ENCODE measurements at places on chromosomes 4 and X.
A peak's percentile ranks its signal among the peaks of the same experiment; 100 is the strongest.

DNA sequence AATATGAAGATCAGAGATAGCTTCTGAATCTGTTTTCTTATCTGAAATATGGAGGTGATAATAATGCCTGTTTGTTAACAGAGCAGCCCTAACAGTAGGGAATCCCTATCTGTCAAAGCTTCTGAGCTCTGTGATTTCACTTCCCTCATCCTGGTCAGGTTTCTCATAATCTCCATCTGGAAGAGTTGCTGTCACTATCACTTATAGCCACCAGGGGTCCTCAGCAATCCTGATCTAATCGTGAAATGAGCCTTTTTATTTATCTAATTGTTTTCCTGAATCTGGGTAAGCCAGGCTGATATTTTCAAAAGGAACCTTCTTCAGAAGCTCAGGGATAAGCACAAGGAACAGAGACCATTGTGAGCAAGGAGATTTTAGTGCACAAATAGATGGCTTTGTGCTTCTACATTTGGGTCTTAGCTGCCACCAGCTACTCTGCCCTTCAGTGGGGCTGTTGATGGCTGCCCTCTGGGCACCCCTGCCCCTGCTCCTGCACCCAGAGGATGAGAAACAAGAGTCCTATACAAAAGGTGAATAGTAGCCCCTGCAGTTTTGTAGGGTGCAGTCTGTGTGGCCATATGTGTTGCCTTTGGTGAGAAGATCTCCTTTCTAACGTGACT, 196.4 kb upstream of the RADX start:
- DNase-seq: no peak

GRCh38 chr4:113292371-113293042, 243.1 kb downstream of the ANK2 start:
- DNase-seq: no peak

DNA sequence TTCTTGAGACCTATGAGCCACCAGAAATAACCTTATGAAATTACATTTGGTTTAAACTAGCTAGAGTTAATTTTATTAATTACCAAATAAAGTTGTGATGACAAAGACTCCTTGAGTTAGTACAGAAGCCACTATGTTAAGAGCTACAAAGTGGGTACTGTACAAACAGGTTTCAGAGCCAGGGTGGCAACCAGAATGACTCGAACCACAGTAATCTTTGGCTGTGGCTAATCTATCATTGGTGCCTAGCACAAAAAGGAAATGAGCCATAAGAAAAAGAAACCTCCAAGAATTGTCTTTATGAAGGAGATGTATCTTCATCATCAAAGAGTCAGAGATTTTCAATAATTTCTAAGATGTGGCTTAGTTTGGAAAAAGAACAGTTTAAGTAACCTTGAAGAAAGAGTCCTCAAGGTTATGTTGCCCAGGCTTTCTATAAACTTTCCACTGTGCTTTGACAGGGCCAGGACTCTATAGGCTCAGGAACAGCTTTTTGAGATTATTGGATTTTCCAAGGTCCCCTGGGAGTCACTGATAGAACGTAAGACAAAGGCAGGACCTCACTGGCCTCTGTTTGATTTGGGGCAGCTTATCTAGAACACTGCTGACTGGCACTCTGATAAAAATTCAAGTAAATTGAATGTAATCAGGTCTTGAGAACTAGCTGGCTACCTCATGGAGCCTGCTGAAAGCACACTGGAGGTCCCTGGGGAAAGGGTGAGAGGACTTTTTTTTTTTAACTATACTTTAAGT, 777.7 kb downstream of the STIM2 start:
- no peak for DNase-seq

- no peak for DNase-seq
These were observed 35.2 kb downstream of the SLC25A5 start for GRCh38 chrX:119503484-119503861.

DNA sequence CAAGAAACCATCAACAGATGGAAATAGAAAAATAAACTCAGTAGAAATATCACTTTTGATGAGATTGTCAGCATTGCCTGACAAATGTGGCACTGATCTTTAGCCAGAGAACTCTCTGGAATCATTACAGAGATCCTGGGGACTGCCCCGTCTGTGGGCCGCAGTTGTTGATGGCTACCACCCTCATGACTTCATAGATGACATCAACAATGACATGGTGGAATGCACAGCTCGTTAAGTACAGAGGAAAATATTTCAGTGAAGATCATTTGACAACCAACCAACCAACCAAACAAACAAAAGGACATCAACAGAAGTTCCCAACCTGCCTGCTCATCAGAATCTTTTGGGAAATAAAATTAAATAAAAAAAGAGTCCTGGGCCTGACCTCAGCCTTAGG, 132.6 kb downstream of the UCHL1 start:
- no peak for DNase-seq

DNA sequence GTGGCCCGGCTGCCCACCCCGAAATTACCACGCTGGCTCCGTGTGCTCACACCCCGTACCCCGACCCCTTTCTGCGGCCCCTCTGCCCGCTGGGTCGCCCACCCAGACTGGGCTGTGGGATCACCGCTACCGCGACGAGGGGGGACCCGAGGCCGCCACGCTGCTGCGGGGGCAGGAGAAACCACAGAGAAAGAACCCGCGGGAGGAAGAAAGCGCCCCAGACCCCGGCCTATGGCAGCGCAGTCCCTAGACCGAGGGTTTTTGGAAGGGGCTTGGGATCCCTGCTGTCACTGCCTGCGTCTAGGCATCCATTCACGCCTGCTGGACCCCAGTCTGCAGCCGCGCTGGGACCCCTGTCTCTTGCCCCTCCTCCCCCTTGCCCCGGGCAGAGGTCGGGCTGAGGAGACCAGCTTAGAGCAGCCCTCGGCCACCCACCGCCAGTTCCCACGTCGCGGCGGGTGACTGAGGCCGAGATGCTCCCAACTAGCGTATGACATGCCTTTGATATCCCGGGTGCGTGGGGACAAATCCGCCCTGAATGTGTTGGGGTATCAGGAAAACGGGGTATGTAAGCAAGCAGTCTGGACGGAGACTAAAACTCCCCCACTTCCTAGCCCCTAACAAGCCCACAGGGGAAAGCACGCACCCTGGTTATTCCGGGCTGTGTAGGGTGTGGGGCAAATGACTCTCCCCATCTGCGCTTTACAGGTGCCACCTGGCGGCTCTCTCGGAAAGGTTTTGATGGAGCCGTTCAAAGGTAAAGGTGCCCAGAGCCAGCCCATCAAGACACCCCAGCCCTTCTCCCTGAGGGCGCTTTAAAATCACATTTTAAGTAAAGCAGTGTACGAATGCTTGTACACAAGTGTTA, 862 bp upstream of the INPP4B start:
- DNase-seq: peak; percentile 83

- DNase-seq: no peak
These were observed 94.9 kb downstream of the EMCN start for GRCh38 chr4:100422894-100423293.

DNA sequence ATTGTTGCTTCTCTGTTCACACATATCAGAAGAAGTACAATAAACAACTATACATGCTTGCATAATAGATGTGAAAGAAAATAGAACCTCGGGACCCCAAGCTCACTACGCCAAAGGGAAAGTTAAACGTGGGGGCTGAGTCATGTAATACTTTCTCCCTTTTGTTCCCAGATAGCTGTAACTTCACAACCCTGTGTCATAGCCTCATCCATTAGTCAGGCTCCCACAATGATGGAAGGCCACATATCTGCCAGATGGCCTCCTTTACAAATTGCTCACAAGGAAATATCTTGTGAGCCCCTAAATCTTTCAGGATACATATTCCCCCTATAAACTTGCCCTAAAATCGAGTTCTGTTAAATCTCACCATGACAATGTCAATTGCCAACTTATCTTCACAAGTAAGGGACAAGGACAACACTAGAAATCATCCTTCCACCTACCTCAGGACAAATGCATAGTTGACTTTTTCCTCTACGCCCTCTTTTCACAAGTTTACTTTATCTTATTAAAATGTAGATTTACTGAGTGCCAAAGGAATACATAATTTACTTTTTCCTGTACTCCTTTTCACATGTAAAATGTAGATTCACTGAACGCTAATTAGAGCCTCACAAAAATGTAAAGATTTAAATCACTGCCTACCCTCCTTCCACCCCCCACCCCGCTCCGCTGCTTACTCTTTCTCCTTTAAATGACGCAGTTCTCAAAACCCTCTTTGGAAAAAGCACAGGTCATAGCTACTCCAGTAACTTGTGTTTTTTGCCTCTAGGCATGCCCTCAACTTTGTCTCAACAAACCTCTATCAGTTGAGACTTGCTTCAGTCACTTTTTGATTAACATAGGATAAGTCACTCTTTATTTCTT, 477.1 kb downstream of the DTHD1 start:
- DNase-seq: no peak

DNA sequence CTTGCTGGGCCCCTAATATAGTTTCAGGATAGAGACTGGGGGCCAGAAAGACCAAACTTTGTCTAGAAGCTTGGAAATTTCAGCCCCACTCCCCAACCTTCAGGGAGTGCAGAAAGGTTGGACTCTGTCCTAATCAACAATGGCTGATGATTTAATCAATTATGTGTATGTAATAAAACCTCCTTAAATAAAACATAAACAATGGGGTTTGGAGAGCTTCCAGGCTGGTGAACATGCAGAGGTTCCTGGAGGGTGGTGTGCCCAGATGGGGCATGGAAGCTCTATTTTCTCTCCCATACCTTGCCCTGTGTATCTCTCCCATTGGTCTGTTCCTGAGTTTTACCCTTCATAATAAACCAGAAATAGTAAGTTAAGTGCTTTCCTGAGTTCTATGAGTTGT, 174.2 kb downstream of the GC start:
- no peak for DNase-seq

GRCh38 chr4:82268050-82268825, 105.6 kb downstream of the HNRNPD start:
- peak; percentile 43 for DNase-seq

GRCh38 chr4:93829820-93830687, 1.5 kb downstream of the ATOH1 start:
- no peak for DNase-seq

- no peak for DNase-seq
These were observed 128.5 kb upstream of the TSPAN5 start for GRCh38 chr4:98786866-98787265.

DNA sequence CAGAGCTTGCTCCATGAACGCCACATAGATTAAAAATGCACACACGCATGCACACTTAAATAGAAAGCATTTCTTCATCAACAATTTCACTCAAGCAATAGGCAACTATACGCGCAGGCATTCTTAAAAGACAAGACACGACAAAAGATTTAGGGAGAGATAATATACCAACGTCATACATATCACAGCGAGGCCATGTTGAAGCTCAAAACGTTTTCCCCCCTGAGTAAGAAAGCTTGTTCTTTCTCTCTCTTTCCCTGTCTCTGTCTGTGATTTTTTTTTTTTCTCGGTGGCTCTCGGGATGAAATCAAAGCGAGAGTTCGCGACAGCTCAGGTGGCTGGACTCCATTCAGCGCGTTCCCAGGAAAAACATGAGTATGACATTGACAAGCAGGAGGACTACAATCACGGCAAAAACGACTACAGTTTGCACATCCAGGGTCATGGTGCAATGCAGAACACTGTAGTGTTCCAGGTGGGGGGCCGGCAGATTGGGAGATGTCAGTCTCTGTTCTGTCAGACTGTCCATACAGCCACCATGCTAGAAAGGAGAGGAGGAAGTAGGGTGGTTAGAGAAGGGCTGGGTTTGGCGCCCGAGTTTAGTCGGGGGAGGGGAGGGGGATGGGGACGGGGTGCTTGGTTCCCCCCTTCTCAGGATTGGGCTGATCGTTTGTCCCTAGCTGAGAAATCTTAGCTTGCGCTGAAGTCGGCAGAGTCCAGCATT, 30.7 kb downstream of the ARHGEF9 start:
- peak; percentile 19 for DNase-seq

- DNase-seq: no peak
These were observed 275.9 kb upstream of the FAM241A start for GRCh38 chr4:111869339-111869738.

DNA sequence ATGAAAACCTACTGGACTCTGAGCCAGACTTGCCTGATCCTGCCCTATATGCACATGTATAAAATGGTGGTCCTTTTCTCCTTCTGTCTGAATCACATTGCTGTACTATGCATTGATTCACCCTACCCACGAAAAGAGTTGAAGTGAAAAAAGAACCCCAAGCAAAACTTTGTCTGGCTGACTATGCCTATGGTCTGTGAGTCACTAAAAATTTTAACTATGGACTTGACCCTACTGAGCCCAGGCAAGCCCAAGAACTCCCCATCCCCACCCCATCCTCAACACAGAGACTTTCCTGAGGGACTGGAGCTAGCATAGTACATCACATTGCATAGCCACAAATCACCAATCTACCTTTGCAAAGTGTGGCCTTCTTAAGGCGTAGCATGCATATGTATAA, 116.6 kb upstream of the TENM3 start:
- no peak for DNase-seq

- DNase-seq: no peak
These were observed 415.2 kb upstream of the MAGEB16 start for GRCh38 chrX:35382966-35383365.

DNA sequence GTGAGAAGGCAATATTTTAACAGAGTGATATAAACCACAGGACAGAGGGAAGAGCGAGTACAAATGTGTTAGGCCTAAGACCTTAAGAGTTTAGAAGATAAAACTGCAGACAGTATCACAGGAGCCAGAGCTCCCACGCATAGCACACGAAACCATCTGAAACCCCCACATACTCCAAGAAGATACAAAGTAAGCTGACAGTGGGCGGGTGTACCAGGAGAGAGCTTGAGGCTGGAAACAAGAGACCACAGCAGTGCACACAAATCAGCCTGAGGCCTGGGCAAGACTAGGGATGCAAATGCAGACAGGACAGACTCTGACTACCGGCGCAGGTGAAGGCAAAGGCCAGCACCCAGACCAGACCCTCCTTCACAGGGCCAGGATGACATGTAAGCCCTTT, 54.1 kb upstream of the ARHGAP24 start:
- no peak for DNase-seq

DNA sequence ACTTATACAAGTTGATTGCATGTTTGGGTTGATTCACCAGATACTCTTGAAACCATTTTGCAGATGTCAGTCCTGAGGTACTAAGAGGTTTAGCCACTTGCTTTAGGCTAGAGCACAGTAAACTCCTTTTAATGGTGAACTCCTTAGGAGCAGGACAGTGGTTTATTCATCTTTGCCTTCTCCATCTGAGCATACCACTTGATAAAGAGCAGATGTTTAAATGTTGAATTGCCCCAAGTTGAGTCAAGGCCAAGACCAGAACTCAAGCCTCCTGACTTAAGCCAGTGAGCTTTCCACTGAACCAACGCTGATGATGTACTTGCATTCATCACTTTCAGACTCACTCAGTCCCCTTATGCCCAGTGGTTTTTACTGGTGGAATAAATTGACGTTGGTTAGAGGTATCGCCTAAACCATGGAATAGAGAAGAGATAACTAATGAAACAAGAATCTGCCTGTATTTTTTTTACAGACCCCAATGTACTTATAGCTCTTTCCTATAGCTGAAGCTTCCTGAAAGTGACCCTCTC, 7.5 kb downstream of the DAPP1 start:
- no peak for DNase-seq

- no peak for DNase-seq
These were observed at the start of gene RNF128 for GRCh38 chrX:106726485-106727437. TSS of gene RNF128 (plus strand) at chrX:106726701. CDS start at chrX:106726914, 213 bp downstream.

DNA sequence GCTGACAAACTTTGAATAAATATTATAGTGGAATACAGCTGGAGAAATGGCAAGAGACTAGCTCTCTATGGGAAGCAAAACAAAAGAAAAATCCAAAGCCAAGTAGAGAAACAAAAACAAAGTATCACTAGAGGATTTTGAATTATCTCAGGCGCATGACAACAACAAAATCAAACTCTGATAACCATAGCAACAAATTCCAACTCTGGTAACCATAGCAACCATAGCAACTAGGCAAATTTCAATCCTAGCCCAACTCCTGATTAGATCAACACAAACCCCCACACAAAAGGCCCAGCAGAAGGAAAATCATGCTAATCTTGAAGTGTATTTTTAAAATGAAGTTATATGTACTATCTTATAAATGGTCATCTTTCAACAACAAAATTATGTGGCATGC, 98.4 kb upstream of the MAGEE2 start:
- DNase-seq: no peak

Measured in activated naive CD4-positive, alpha-beta T cell treated with anti-CD3 and anti-CD28 coated beads, Interleukin-2, amount 50 U/mL, for 16 hours (primary cell).